ENCODE measurements at places on chromosomes 6 and 20.
A peak's percentile ranks its signal among the peaks of the same experiment; 100 is the strongest.

- DNase-seq: peak; percentile 93
These were observed 191.3 kb upstream of the ARID1B start for GRCh38 chr6:156585859-156586258.

DNA sequence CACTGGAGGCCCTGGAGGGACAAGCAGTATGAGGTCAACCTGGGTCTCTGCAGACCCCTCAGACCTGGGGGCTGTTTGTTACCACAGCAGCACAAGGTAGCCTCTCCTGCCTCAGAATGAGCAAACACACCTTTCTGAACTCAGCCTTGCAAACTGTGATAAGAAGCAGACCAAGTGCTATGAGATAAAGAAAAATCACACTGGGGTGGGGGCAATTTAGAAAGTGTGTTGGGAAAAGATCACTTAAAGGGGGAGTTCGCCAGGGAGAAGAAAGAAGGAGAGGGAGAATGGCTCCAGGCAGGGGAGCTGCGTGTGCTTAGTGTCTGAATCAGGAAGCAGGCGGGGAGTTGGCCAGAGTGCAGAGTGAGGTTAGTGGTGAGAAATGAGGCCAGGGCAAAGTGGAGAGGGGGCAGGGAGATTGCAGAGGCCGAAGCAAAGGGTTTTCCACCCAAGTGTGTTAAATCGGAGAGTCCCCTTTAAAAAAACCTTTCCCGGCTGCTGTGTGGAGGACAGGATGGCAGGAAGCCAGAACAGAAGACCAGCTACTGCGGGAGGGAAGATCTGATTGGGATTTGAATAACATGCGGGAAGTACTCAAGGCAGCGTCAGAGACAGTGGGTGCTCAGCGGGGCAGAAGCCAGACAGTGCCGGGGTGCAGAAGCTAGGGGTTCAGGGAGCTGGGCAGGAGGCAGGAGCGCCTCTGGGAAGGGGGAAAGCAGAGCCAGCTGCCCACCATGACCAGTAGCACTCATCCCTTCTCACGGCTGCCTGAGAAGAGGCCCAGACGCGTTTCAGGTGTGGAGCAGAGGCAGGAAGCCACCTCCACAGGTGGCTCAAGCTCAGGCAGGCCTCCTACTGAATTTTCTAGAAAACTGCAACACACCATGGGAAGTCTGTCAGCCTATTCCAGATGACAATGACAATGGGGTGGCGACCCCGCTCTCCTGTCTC lies 9.0 kb downstream of the ADA start:
- peak; percentile 32 for DNase-seq

GRCh38 chr20:39298121-39298520 lies 336.0 kb downstream of the DHX35 start:
- no peak for DNase-seq

DNA sequence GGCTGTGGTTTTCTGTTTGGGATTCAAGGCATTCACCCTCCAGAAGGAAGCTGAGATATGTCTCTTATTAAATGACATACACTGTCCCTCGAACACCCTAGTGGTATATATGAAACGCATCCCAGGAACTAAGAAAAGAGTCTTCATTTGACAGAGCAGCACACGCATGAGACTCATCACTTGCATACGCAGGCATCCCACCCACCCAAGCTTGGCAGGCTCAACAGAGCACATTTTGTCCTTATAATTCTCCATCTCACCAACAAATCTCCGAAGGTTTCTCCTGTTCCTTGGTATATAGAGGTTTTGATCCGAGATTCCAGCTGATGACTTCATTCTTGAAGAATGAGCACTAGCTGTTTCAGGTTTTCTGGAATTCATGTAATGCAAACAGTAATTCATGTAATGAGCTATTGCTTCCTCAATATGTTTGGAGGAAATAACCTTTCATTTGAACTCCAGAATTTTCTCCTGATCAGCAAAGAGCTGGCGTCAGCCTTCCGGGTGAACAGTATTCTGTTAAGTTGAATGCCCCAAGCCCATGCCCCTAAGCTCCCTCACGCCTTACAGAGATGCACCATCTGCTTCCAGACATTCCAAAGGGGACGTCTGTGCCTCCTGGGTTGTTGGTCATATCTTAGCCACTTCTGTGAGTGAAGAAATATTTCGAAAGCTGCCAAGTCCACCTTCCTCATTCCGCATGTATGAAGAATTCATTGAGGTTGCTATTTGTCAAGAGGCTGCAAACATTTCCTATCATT lies 66.0 kb upstream of the CDH4 start:
- DNase-seq: no peak

DNA sequence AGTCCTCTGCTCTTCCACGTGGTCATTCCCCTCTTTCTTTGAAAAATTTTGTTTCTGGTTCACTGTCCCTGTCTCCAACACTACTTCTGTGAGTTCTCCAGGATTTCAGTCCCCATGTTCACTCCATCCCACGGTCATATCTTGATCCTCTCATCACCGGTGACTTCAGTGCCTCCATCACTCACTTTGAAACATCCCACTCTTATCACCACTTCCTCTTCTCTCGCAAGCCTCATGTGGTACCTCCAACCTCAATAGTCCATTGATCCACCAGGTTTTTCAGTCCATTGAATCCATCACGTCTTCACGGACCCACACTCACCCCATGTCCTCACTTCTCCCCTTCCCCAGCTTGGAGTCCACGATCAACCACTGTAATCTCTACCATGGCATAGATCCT lies 64.8 kb downstream of the CARMIL1 start:
- no peak for DNase-seq

- no peak for DNase-seq
These were observed 56.6 kb upstream of the RREB1 start for GRCh38 chr6:7050872-7051779.

- DNase-seq: peak; percentile 69
These were observed at the start of gene OGFR for GRCh38 chr20:62804627-62805154. OGFR (plus strand) TSS chr20:62804835; CDS start chr20:62804860, 25 bp downstream.

GRCh38 chr6:31394381-31394780 lies 9.0 kb upstream of the MICA start:
- no peak for DNase-seq

GRCh38 chr20:60341062-60341461 lies 382.8 kb downstream of the CDH26 start:
- no peak for DNase-seq

DNA sequence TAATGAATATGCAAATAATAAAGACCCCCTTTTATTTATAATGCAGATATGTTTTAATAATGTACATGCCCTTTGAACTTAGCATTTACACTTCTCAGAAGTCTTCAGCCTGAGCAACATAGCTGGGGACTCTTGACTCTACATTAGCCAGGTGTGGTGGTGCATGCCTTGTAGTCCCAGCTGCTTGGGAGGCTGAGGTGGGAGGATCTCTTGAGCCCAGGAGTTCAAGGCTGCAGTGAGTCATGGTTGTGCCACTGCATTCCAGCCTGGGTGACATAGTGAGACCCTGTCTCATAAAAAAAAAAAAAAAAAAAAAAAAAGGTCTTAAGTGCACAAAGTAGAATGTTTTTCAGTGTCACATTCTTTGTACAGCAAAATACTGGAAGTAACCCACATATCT lies 17.3 kb upstream of the MAPK13 start:
- no peak for DNase-seq

GRCh38 chr6:74607934-74608333 lies 597.9 kb downstream of the COL12A1 start:
- no peak for DNase-seq

DNA sequence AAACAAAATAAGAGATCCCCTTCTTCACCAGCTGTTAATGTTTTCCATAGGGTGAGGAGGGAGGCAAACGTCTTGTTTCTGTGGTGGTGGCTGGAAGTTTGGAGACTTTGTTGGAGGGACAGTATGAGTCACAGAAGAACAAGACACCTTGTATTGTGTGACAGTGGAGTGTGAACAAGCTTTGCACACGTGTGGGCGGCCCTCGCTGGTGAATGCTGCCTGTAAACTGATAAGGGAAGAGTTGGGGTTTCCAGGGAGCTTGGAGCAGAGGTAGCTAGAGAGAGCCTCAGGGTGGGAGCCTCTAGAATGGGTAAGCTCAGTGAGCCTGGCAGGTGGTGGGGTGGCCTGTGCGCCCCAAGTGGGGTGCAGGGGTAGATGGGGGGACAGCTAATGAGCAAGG lies 78.3 kb downstream of the ZDHHC14 start:
- no peak for DNase-seq

DNA sequence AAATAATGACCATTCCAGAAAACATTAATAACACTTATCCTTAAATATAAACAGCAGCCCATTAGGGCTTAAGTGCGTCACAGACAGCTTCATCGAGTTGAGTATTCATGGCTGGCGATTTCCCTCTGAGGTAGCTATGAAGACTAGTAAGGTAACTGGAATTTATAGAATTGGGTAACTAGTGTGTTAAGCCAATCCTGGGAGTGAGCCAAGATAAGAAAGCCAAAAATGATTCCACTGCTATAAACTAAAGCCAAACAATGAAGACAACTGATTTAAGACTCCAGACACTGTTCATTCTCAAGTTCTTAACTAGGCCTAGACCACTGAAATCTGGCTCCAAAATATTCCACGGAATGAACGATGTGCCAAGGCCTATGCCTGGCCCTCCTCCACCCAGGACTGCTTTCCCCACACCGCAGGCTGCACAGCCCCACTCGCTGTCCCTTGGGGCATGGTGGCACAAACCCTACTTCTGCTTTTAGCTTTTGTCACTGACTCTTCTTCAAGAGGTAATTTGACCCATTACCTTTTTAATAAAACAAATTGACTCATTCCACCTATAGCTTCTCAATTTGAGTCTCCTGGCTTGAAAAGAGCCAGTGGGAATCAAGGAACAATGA lies 66.0 kb downstream of the BLOC1S5 start:
- no peak for DNase-seq

- no peak for DNase-seq
These were observed 52.2 kb downstream of the FKBP1C start for GRCh38 chr6:63263444-63263843.

DNA sequence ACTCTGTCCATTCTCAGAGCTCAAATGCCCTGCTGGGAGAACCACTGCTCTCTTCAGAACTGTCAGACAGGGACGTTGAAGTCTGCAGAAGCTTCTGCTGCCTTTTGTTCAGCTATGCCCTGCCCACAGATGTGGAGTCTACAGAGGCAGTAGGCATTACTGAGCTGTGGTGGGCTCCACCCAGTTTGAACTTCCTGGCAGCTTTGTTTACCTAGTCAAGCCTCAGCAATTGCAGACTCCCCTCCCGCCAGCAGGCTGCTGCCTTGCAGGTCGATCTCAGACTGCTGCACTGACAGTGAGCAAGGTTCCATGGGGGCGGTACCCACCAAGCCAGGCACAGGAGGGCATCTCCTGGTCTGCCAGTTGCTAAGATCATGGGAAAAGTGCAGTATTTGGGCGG lies 21.8 kb upstream of the UFL1 start:
- DNase-seq: no peak

GRCh38 chr6:17705428-17705777 lies 1.3 kb downstream of the NUP153 start:
- no peak for DNase-seq

DNA sequence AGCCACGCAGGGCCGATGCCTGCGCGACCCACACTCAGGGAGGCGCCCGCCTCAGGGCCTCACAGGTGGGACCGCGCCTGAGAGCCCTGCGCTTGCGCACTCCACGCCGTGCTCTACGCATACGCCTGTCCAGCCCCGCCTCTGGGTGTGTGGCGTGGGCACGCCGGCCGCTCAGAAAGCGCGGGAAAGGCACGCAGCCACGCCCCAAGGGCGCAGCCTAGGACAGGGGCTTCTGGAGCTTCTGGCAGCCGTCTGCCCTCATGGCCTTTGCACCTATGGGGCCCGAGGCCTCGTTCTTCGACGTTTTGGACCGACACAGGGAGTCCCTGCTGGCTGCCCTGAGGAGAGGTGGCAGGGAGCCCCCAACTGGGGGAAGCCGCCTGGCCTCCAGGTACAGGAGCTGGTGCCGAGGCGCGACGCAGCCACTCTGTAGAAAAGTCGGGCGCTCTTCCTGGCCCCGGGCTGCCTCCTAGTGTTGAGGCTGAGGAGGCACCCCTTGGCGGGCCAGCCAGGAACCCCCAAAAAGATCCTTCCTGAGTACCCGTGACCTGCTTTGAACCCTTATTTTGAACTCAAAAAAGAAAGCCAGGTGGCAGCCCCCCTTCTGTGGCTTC lies at the start of gene SPO11:
Gene SPO11, plus strand, starts transcription at position 196 of the 614 bp plus-strand sequence. Its CDS starts 65 bp downstream, at position 261.
- no peak for DNase-seq

DNA sequence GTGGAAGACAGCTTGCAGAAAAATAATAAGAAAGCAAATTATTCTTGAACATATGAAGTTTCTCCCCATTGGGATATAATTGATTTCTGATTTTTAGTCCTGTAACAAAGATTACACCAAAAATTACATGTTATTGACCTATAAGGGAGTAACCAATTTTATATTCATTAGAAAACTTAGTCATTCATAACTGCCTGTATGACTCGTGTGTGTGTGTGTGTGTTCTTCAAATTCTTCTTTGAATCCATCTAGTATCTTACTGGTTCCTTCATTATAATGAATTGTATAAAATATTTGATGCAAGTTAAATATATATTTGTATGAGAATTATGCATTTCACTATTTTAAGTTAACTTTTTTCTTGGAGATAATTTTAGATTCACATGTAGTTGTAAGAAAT lies 310.4 kb downstream of the HAO1 start:
- no peak for DNase-seq

DNA sequence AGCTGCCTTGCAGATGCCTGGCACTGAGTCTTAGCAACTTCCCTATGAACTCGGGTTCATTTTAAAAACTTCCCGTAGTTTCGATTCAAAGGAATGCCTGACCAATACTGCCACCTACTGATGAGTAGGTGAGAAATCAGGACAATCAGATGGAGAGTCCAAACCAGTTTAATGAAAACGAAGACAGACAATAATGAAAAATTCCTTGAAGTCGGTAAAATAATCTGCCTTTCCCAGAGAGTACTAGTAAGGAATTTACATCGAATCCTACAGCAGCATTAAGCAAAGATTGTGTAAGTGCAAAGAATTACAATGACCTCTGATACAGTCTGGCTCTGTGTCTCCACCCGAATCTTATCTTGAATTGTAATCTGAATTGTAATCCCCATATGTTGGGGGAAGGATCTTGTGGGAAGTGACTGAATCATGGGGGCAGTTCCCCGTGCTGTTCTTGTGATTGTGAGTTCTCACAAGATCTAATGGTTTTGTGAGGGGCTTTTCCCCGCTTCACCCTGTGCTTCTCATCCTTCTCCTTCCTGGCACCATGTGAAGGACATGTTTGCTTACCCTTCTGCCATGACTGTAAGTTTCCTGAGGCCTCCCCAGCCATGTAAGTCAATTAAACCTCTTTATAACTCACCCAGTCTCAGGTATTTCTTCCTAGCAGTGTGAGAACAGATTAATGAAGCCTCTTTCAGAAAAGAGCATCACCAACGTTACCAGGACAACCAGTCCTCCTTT lies 134.4 kb downstream of the ARHGAP18 start:
- DNase-seq: no peak

Data from NCI-H2171 (cell line).